ENCODE measurements at places on chromosomes 5 and 9.

DNA sequence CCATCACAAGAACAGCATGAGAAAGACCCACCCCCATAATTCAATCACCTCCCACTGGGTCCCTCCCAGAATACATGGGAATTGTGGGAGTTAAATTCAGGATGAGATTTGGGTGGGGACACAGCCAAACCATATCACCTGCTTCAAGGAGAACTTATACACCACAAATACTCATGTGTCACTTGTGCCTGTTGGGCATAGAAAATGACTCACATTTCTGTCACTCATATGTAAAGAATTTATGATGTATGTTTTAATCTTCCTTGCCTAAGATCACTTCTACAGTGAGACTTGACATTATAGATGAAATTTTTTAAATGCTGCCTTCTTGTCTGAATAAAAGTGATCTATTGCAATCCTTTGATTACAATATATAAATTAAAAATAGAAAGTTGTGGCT, 23.0 kb upstream of the PRDM6 start:
- DNase-seq, result peak; percentile 13

- no peak for DNase-seq
These were observed 113.0 kb upstream of the PCA3 start for GRCh38 chr9:76651119-76651705.

- DNase-seq, result no peak
These were observed 13.6 kb downstream of the SLF1 start for GRCh38 chr5:94632024-94632423.

DNA sequence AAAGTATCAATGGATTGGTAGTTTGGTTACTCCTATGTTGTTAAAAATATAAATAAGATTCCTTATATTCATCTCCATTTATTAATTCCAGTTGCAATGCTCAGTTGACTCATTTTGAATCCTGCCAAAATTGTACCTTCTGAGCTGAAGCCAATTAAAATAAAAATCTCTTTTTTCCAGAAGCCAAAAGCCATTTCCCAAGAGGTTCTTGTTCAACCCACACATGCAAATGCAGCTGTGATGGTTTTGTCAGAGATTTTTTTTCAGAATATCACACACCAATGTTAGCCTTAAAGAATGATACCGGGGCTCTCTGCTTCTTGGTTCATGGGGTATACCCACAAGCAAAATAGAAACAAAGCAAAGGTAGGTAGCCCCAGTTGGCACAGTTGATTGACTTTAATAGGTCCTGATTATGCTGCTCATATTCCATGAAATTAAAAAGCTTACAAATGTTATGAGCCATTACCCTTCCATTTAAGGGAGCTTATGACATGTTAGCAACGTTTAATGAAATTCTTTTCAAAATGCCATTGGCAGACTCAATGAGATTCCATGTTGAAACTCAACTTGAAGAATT, 208.0 kb downstream of the SGCD start:
- peak; percentile 42 for DNase-seq

- DNase-seq, result peak; percentile 28
These were observed 528.8 kb downstream of the CSNK1G3 start for GRCh38 chr5:124040799-124041198.

GRCh38 chr5:150626853-150627276, 13.6 kb upstream of the SYNPO start:
- no peak for DNase-seq

DNA sequence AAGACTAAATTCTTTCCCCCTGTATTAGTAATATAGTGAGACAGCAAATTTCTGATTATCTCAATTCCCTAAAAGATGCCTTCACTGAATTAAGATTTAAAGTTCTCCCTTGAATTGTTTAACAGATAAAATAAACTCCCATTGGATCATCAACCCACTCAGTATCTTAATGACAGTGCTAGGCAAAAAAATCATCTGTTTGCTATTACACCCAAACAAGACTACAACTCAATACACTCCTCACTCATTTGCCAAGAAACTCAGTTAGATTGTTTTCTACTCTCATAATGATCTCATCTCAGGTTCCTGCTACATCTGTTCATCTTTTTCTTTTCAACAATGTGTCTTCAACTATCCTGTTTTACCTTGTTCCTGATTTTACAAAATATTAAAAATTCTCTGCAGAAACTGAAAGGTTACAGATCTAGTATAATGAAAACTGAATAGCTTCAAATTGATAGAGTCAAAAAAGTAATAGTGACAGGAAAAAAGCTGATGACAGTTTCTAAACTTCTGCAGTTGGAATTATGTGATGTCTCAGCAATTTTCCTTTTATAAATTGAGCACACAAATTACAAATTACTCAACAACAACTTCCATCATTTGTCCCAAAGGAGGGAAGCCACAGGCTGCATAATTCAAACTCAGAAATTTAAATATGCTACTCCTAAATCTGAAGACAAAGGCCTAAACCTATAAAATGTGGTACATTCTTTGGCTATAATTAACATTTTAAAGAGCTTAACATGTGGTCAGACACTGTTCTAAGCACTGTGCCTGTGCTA, 39.4 kb downstream of the HOMER1 start:
- DNase-seq, result no peak

DNA sequence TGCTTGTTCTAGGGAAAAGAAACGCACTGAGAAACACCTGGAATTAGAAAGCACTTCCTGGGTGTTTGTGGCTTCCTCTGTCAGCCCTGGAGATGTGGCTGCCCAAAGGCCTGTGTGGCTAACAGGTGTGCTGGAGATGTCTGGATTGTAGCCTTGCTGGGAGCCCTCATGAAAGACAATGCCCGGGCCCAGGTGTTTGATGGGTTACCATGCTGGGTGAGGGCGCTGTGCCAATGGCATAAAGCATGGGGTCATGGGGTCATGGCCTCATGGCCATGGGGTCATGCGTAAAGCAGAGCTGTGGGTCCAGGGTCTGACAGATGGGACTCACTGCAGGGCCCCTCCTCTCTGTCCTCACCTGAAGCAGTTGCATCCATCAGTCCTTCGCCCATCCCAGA, 21.6 kb downstream of the ANKRD33B start:
- DNase-seq, result no peak

GRCh38 chr5:151100681-151101080, 19.8 kb upstream of the TNIP1 start:
- no peak for DNase-seq

GRCh38 chr5:56607551-56607950, 207.8 kb upstream of the MAP3K1 start:
- DNase-seq, result peak; percentile 67

DNA sequence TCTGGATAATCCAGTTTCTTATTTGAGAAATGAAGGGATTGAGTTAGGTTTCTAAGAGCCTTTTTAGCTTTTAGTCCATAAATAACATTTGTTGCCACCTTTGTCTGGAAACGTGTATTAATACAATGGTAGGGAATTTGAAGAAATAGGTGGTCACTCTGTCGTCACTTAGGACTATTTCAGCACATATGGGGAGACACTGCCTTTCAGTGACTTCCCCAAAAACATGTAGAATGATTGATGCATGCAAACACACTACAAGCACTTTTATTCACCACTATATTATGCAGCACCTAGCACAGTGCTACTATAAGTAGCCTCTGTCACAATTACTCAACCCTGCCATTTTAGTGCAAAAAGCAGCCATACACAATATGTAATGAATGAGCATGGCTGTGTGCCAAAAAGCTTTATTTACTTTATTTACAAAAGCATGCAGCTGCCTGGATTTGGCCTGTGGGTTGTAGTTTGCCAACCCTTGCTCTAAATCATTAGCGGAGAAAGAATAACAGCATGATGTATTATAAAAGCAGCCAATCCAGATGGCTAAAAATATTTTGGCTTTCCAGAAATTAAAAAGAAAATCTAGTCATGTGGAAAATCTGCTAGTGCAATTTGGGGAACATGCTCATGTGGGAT, 154.2 kb upstream of the HMHB1 start:
- peak; percentile 52 for DNase-seq

DNA sequence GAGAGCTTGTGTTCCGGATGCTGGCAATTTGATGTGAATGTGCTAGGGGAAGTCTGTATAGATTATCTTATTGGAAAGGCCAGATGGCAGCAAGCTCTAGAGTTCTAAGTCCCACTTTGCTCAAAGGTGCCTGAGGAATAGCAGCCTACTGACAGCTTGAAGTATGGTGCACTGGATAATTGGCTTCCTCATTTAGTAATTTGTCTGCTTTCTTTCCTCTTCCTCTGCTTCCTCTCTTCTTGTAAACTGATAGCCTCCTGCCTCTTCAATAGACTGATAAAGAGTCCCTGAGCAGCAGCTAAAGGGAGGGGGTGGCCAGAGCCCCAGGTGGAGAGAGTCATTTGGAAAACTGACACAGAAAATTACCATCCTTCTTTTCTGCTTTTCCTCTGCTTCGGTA, 177.3 kb downstream of the FGF1 start:
- no peak for DNase-seq

DNA sequence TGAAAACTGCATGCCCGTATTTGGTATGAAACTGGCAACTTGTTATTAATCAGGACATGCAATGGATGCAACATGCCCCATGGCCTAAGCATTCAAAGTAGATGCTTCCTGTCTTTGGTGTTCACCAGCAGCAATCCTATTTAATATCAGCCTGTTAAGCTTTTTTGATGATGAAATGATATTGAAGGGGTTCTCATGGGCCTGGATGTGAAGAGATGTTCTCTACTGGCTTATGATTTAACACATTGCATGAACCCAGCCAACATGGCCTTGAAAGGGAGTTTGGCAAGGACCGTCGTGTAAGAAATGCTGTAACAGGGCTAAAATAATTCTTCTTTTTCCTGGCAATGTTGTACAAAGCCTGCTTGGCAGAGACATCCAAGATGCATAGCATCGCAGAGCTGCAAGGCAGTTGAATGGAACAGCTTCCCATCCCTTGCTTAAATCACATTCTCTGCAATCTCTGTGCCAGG, 111.2 kb downstream of the SMARCA2 start:
- DNase-seq, result no peak

GRCh38 chr5:143226872-143227271, 176.6 kb downstream of the NR3C1 start:
- no peak for DNase-seq

- DNase-seq, result peak; percentile 31
These were observed 207.0 kb downstream of the MEF2C start for GRCh38 chr5:88675708-88676636.
